ENCODE measurements at places on chromosomes 1 and 21.
A peak's percentile ranks its signal among the peaks of the same experiment; 100 is the strongest.

- H3K4me3 ChIP-seq, result no peak overlapping the region
- H3K4me1 ChIP-seq, result no peaks in the 10 kb centered on the region
- no peaks in the 10 kb centered on the region for H3K36me3 ChIP-seq
- H3K27me3 ChIP-seq, result no peaks in the 10 kb centered on the region
- DNase-seq, result no peak
These were observed 135.3 kb downstream of the BRINP2 start for GRCh38 chr1:177306019-177306415.

GRCh38 chr1:51968632-51969031 is 21.9 kb downstream of the RAB3B start:
- no peak overlapping the region for H3K4me3 ChIP-seq
- H3K36me3 ChIP-seq, result no peaks in the 10 kb centered on the region
- no peaks in the 10 kb centered on the region for H3K4me1 ChIP-seq
- DNase-seq, result no peak

- DNase-seq, result no peak
These were observed 60.0 kb downstream of the FBXO2 start for GRCh38 chr1:11594222-11594621.

DNA sequence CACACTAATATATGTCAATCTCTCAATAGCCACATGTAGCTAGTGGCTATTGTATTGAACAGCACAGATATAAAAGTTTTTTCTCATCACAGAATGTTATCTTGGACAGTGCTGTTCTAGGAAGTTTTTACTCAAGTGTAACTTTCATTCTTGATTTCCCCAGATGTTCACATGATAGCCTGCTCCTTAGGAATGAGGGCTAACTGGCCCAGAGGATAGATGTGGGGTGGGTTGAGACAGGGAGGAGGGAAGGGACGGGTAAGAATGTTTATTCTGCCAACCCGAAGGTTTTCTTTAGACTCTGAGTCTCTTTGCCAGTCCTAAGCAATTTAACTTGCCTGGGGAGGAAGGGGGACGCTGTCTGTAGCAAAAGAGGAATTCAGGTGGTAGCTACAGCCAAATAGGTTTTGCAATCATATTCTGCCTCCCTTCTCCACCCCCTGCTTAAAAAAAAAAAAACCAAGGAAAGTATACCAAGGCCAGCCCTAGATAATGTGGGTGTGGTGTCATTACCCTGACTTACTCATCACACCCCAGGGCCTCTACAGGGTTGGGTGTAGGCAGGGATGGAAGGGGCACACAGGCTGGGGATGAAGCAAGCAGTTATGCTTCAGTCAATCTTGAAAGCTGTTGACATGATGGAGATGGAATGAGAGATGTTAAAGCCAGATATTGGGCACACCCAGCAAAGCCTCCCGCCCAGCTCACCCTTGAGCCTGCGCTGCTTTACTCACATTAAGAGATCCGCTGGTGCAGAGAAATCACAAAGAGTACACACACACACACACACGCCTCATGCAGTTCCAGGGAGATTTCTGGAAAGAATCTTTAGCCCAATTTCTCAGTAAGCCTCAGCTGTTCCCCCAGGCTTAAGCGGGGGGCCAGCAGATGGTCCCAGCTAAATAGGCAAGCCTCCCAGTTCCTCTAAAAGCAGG is 59.9 kb downstream of the PLXNA2 start:
- peak; percentile 59 for DNase-seq
- peak overlapping the region; percentile 63 for H3K27ac ChIP-seq
- no peak overlapping the region for H3K4me3 ChIP-seq
- H3K4me1 ChIP-seq, result peaks cover 49% of the 10 kb centered on the region
- no peaks in the 10 kb centered on the region for H3K36me3 ChIP-seq

DNA sequence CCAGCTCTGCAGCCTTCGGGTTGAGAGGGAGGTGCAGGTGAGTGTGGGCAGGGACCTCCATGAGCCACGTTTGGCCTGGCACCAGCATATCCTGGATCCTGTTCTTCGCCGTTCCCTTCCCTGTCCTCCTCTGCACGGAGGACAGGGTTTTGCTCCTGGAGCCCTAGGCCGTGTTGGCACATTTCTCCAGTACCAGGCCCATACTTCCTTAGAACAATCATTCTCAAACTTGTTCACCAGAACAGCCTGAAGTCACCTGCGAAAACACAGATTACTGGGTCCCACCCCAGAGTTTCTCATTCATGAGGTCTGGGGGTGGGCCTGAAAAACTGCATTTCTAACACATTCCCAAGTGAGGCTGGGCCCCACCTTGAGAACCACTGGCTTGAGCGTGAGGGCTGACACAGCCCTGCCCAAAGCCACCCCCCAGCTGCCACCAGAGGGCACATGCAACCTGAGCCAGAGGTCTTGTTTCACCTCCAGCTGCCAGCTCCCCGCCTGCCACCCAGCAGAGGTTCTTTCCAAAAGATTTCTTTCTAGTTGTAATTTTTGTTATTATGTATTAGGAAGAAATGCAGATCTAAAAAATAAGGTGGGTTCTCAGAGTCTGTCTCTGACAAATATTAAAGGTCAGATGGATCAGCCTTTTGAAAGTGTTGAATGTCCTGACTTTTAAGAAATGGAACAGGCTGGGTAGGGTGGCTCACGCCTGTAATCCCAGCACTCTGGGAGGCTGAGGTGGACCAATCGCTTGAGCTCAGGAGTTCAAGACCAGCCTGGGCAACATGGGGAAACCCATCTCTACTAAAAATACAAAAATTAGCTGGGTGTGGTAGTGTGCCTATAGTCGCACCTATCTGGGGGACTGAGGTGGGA is 39.6 kb upstream of the LDLRAP1 start:
- no peak overlapping the region for H3K4me3 ChIP-seq
- H3K27me3 ChIP-seq, result no peaks in the 10 kb centered on the region
- no peaks in the 10 kb centered on the region for H3K4me1 ChIP-seq
- no peak overlapping the region for H3K27ac ChIP-seq
- DNase-seq, result no peak
- no peaks in the 10 kb centered on the region for H3K36me3 ChIP-seq
